ENCODE measurements at places on chromosomes 11 and 22.

DNA sequence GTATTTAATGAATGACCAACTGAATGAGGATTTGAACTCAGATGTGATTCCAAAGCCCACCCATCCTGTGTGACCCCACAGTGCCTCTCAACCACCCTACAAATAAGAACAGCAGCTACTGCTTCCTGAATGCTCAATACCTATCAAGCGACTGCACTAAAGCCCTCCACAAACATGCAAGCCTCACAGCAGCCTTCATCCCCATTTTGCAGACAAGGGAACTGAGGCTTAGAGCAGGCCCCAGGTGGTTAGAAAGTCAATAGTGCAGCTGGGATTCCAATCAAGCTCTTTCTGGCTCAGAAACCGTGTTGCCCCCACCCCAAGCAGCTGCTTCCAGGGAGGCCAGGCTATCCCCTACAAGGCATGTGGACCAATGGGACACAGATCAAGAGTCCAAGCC lies 57.2 kb downstream of the SMCO4 start:
- H3K27ac ChIP-seq, result no peak overlapping the region
- no peaks in the 10 kb centered on the region for H3K27me3 ChIP-seq
- H3K4me1 ChIP-seq, result peaks cover 60% of the 10 kb centered on the region
- no peak overlapping the region for H3K4me3 ChIP-seq
- no peaks in the 10 kb centered on the region for H3K36me3 ChIP-seq

DNA sequence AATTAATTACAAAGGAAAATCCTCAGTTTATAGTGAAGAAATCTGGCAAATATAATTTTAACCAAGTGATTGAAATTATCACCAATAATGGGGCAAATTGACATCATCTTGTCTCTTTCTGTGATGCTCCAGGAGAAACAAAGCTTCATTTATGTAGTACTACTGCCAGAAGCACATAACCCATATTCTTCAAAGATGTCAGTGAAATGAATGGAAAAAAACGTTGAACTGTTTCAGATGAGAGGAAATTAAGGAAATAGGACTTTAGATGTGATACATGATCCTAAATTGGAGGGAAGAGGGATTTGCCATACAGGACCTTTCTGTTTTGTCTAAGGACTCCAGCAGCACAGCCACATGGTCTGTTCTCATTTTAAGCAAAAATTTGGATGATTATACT lies 57.6 kb downstream of the PPP6R3 start:
- H3K27ac ChIP-seq, result peak overlapping the region; percentile 17
- no peak overlapping the region for H3K4me3 ChIP-seq
- H3K4me1 ChIP-seq, result no peaks in the 10 kb centered on the region
- peaks cover 31% of the 10 kb centered on the region for H3K36me3 ChIP-seq
- no peak for DNase-seq

GRCh38 chr11:2585566-2586086 lies 114.2 kb downstream of the KCNQ1OT1 start:
- DNase-seq, result no peak
- no peaks in the 10 kb centered on the region for H3K36me3 ChIP-seq
- no peak overlapping the region for H3K27ac ChIP-seq
- no peak overlapping the region for H3K4me3 ChIP-seq

- peak overlapping the region; percentile 5 for H3K4me3 ChIP-seq
- peaks cover 5% of the 10 kb centered on the region for H3K27me3 ChIP-seq
- DNase-seq, result peak; percentile 88
- no peak overlapping the region for H3K27ac ChIP-seq
Observed at GRCh38 chr22:27100789-27101188, 443.4 kb downstream of the MIAT start.
